ENCODE measurements at places on chromosomes 3 and 15.

DNA sequence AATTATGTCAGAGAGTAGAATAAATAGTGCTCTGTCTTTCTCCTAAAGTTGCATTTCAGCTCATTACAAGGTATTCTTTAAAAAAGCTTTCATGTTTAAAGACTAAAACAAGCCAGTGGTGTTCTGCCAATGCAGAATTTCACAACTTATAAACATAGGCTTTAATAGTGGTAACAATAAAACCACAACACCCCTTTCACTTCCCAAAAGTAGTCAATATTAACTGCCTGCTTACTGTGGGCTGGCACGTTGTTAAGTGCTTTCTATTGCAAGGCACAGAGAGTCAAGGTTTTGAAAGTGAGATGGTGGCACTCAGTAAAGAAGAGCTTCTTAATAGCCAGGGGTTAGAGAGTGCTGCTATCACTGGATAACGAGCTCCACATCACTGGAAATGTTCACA, 8.4 kb upstream of the RTP1 start:
- DNase-seq, result no peak

GRCh38 chr15:47411733-47412132, 305.6 kb upstream of the SEMA6D start:
- no peak for DNase-seq

DNA sequence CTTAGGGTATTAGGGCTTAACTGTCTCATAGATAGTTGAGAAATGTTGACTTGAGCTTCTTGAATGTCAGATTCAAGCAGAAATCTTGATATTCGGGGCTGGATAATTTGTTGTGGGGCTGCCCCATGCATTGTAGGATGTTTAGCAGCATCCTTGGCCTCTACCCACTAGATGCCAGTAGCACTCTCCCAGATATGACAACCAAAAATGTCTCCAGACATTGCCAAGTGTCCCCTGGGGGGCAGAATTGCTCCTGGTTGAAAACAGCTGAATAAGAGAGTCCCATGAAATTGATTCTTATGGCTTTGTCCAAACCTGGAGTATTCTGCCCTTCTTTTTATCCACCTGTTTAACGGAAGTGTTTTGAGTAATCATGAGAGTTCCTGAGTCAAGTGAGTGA, 15.9 kb upstream of the LCMT2 start:
- DNase-seq, result no peak

GRCh38 chr3:36561601-36562000, 181.3 kb downstream of the STAC start:
- DNase-seq, result no peak

- DNase-seq, result no peak
Measured at GRCh38 chr3:129514110-129514509, 14.3 kb upstream of the RHO start.

- DNase-seq, result no peak
Measured at GRCh38 chr3:123096731-123097130, 29.9 kb downstream of the PDIA5 start.

DNA sequence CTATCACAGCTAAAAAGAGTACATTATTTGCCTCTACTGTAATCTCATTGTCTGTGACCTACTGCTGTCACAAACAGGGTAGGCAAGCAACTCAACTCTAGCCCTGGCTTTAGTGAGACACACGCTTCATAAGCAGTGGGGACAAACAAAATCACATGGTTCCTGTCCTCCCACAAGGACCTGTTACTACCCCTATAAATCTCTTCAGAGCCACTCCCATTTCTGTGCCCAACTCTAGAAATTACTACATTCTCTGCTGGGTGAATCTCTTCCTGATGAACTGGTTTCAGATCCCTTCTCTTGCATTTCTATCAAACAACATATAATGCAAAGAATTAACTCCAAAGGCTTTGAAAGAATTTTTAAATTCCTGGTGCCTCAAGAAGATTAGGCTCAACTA, 117.3 kb downstream of the DMXL2 start:
- no peak for DNase-seq

DNA sequence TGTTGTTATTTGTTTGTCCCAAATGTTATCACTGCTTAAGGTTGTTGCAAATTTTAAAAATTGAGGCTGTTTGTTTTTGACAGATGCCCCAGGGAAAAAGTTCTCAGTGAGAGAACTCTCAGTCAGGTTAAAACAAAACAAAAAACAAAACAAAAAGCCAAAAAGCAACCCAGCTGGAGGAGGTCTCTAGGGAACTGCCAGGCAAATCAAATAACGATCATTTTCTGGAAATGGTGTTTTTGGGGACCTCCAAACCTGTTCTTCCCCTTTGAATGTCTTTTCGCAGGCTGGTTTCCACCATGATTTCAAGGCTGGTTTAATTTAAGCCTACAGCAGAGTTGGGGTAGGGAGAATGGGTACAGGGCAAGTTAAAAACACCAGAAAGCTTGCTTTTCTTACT, 27.2 kb downstream of the SPINK8 start:
- DNase-seq, result no peak

GRCh38 chr15:74343127-74343796, 24.2 kb downstream of the CYP11A1 start:
- DNase-seq, result no peak

GRCh38 chr3:173045770-173046382, 95.2 kb downstream of the SPATA16 start:
- no peak for DNase-seq

- no peak for DNase-seq
Measured at GRCh38 chr15:45645026-45645980, 10.5 kb downstream of the SQOR start.

GRCh38 chr3:33115024-33115768, 1.4 kb downstream of the CRTAP start:
- no peak for DNase-seq

Measured in iPS DF 19.7 (cell line).